Fibroblast of lung (primary cell): ENCODE measurements at places on chromosomes 16 and 17. TPM values are rescaled to one million over a fixed set of nuclear protein-coding genes. Genes with fewer than 3 reads are reported as not detected.

The GP2 gene
- total RNA-seq = not detected in 2 replicates

The HAS3 gene
- total RNA-seq = 0.26 and 0.33 TPM in 2 replicates

DNA sequence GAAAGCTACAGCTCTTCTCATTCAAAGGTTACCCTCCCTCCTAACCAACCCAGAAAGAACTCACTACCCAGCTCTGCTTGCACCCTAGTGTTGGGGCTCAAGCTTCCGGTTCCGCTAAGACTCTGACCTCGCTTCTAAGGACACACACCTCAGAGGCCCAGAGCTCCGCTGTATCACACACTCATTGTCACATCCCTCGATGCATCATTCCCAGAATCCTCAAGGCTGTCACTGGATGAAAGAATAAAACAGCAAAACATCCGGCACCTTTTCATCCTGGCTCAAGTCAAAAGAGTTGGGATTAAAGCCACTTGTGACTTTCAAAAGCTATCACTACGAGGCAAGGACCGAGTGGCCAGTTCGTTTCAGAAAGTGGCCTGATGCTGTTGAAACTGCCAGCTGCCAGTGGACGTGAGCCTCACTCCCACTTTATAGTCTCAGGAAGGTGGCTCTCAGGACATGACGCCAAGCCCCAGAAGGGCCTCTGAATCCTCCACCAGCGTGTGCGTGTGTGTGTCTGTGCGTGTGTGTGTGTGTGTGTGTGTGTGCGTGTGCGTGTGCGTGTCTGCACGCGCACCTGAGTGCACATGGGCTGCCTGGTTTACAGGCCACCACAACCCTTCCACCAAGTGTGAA lies 29.0 kb downstream of the ZFHX3 start:
- H3K27ac ChIP-seq = peak overlapping the region; percentile 81
- H3K36me3 ChIP-seq = no peaks in the 10 kb centered on the region
- no peak overlapping the region for H3K4me3 ChIP-seq
- H3K4me1 ChIP-seq = peaks cover 21% of the 10 kb centered on the region
- no peak for DNase-seq
- H3K27me3 ChIP-seq = no peaks in the 10 kb centered on the region

DNA sequence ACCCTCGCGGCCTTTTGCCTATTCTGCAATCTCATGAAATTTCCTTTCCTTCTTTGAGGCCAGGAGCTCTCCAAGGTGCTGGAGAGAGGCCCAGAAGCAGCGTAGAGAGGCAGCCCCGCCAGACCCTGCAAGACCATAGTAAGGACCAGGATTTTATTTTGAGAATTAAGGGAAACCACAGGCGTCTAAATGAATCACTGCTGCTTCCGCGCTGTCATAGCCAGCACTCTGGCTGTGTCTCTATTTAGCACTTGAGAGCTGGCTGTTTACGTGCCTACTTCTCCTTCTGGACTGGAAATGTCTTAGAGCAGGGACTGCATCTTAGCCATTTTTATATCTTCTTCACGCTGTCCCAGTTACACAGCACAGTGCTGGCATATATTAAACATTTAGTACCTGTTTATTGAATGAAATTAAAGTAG lies 37.6 kb upstream of the PIRT start:
- no peaks in the 10 kb centered on the region for H3K27me3 ChIP-seq
- no peaks in the 10 kb centered on the region for H3K36me3 ChIP-seq
- no peak overlapping the region for H3K27ac ChIP-seq
- no peak for DNase-seq
- H3K4me1 ChIP-seq = no peaks in the 10 kb centered on the region

GRCh38 chr17:41639492-41640473 lies 15.4 kb upstream of the KRT17 start:
- no peaks in the 10 kb centered on the region for H3K4me1 ChIP-seq
- H3K27ac ChIP-seq = no peak overlapping the region
- no peak overlapping the region for H3K4me3 ChIP-seq
- peak; percentile 61 for DNase-seq
- no peaks in the 10 kb centered on the region for H3K36me3 ChIP-seq
- H3K27me3 ChIP-seq = peaks cover 4% of the 10 kb centered on the region
